Smooth muscle cell of the umbilical artery (primary cell): ENCODE measurements at places on chromosomes 4 and X. TPM values are rescaled to one million over a fixed set of nuclear protein-coding genes. Genes with fewer than 3 reads are reported as not detected.

Gene STK32B
- 0.59 and 1.6 TPM in 2 replicates for total RNA-seq

Gene PRR32
- not detected in 2 replicates for total RNA-seq

Gene AP1S2
- total RNA-seq, result 49.9 and 91.7 TPM in 2 replicates

Gene GPRASP1
- 3.7 and 5.0 TPM in 2 replicates for total RNA-seq

Gene FDCSP
- total RNA-seq, result 0.59 TPM in 1 of 2 replicates, not detected in the other

Gene HAND2
- total RNA-seq, result 41.9 and 56.4 TPM in 2 replicates

Gene SLC7A11
- total RNA-seq, result 24.9 and 34.4 TPM in 2 replicates

Gene AMBN
- total RNA-seq, result not detected in 2 replicates

Gene ATOH1
- total RNA-seq, result not detected in 2 replicates

Gene WWC2
- total RNA-seq, result 34.1 and 64.2 TPM in 2 replicates

Gene FGB
- not detected in 2 replicates for total RNA-seq

Gene UGT8
- total RNA-seq, result 0.05 TPM in 1 of 2 replicates, not detected in the other

Gene ERAS
- not detected in 2 replicates for total RNA-seq

Gene TMEM35A
- total RNA-seq, result 4.2 and 10.1 TPM in 2 replicates

Gene TCEAL6
- total RNA-seq, result not detected in 2 replicates

Gene RELL1
- 42.9 and 48.4 TPM in 2 replicates for total RNA-seq

Gene VSIG1
- total RNA-seq, result under 0.01 and 0.14 TPM in 2 replicates

Gene TSPAN7
- total RNA-seq, result not detected in 2 replicates

Gene SLC38A5
- 30.6 and 61.8 TPM in 2 replicates for total RNA-seq

Gene PGAM4
- total RNA-seq, result 0.30 TPM in 1 of 2 replicates, not detected in the other

Gene BTC
- total RNA-seq, result under 0.01 and 0.18 TPM in 2 replicates

Gene GSX2
- total RNA-seq, result not detected in 2 replicates

Gene ATP8A1
- 0.59 and 0.65 TPM in 2 replicates for total RNA-seq

Gene RBM47
- total RNA-seq, result 3.2 and 7.1 TPM in 2 replicates

Gene AVPR2
- not detected in 2 replicates for total RNA-seq

Gene KLHL4
- total RNA-seq, result 6.8 and 7.1 TPM in 2 replicates

Gene UBA1
- 123 and 204 TPM in 2 replicates for total RNA-seq

Gene STOX2
- total RNA-seq, result 1.8 and 2.2 TPM in 2 replicates

Gene EFHC2
- total RNA-seq, result 0.23 and 0.89 TPM in 2 replicates

Gene XPNPEP2
- not detected in 2 replicates for total RNA-seq

Gene SAGE1
- total RNA-seq, result not detected in 2 replicates

Gene ZIC3
- not detected in 2 replicates for total RNA-seq

Gene ADH1A
- total RNA-seq, result not detected in 2 replicates

Gene XAGE1A
- total RNA-seq, result not detected in 2 replicates
